Midbrain (tissue), 1 donor: ENCODE measurements at places on chromosomes 16 and 17.

GRCh38 chr17:28125526-28126378, 83.3 kb downstream of the NLK start:
- DNase-seq, result no peak

DNA sequence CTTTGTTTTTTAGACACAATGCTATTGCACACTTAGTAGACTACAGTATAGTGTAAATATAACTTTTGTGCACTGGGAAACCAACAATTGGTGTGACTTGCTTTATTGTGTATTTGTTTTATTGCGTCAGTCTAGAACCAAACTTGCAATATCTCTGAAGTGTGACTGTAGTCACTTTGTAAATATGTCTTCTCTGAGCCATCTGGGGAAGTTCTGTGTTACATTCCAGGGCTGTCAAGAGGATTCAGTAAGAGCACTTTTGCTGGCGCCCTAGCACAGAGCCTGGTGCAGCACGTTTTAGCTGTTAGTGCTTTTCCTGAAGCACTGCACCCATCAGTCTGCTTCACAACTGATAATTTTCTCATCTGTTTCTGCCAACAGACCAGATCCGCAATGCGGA, 73.2 kb downstream of the NT5M start:
- DNase-seq, result no peak

DNA sequence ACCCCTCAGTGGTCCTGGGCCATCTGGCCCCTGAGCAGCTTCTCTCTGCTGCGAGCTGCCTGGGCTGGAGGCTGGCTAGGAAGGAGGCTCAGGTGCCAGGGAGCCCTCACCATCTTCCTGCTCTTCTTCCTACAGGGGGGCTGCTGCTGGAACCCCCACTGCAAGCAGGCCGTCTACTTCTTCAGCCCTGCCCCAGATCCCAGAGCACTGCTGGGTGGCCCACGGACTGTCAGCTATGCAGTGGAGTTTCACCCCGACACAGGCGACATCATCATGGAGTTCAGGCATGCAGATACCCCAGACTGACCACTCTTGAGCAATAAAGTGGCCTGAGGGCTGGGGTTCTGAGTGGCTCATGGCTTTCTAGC, 46.1 kb downstream of the PRMT7 start:
- no peak for DNase-seq

DNA sequence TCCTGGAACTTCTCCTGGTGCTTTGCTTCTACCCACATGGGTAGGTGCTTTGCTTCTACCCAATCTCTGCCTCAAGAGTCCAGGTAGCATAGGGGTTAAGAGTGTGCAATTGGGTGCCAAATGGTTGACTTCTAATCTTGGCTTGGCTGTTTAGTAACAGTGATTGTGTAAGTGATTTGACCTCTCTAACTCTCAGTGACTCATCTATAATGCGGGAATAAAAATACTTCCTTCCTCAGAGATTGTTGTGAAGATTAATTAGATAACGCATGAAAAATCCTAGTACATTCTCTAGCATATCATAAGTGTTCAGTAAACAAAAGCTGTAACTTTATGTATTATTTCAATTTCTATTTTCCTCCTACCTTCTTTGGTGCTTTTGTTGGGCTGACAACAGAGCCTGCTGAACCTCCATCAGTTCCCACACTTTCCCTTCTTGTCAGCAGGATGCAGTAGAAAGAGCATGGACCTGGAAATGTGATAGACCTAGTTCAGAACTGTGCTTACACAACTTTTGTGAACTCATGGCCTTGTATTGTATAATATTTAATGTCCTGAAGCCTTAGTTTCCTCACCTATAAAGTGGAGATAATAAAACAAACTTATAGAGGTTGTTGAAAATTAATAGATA, 72.9 kb upstream of the SMIM36 start:
- DNase-seq, result no peak

GRCh38 chr17:73647301-73647695, 3.1 kb upstream of the SDK2 start:
- DNase-seq, result no peak

DNA sequence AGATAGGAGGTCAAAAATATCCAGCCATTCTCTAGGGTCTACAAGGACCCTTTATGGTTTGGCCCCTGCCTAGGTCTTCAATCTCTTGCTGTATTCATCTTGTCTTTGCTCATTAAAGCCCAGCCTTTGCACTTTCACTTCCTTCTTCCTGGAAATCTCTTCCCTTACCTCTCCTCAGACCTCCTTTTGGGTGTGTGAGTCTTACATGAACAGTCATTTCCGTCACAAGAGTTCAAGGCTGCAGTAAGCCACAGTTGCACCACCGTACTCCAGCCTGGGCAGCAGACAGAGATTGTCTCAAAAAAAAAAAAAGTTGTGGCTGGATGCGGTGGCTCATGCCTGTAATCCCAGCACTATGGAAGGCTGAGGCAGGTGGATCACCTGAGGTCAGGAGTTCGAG, 6.0 kb upstream of the ATP1B2 start:
- DNase-seq, result no peak
